ENCODE measurements at places on chromosomes 5 and 9.
A peak's percentile ranks its signal among the peaks of the same experiment; 100 is the strongest.

GRCh38 chr9:122222791-122223190 lies 6.0 kb downstream of the LHX6 start:
- no peak for DNase-seq

GRCh38 chr9:115939065-115939765 lies 214.4 kb upstream of the PAPPA start:
- DNase-seq, result peak; percentile 91

DNA sequence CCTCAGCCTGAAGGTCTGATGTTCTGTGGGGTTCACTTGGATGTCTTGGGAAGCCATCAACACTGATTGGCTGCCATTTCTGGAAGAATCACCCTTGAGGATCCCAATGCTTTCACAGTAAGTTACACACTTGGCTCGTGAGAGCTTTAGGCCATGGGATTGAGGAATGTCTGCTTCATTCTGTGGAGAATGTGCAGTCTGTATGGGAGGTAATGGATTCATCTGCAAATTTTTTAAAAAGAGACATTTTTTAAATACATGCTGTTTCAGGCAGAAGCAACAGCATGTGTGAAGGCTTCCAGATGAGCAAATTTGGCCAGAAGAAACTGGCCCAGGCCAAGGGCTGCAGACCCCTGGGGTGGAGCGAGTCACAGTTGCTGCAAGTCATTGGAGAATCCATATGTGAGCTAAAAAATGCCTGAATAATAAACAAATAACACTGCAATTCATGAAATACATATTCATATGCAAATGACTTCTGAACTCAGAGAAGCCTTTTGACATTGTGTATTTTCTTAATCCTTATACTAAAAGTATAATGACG lies 146.3 kb upstream of the RASEF start:
- DNase-seq, result no peak

DNA sequence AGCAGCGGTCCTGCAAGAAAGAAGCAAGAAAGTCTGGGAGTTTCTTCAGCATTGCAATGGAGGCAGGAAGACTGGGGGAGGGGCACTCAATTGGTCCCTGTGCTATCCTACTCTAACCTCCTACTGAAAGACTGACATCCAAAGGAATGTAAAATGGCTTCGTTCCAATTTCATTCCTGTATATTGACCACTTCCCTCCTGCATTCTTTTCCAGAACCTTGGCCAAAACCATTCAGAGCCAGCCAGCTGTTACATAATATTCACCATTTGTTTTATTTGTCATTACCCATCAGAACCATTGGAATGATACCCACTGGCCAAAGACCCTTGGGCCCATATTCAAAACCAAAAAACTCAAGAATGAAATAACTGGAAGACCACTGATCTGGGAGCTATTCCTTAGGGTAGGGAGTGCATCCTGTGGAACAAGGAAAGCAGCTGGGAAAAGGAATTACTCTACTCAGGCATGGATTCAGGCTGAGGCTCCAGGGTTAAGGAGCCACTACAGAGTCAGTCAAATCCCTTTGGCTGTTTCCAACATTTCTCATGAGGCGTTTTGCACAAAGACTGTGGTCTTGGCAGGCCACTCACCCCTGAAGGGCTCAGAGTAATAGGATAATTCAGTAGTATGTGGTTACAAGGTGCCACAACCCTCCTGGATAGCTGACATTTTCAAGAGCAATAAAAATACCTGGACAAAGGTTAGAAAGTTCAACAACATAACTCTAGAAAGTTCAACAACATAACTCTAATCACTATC lies 148.7 kb upstream of the SLC1A3 start:
- DNase-seq, result no peak

- DNase-seq, result no peak
Measured at GRCh38 chr5:126849101-126849678, 72.3 kb downstream of the LMNB1 start.

- no peak for DNase-seq
Measured at GRCh38 chr9:75385236-75385635, 296.9 kb downstream of the OSTF1 start.

- no peak for DNase-seq
Measured at GRCh38 chr9:4670591-4670990, 4.3 kb upstream of the SPATA6L start.

DNA sequence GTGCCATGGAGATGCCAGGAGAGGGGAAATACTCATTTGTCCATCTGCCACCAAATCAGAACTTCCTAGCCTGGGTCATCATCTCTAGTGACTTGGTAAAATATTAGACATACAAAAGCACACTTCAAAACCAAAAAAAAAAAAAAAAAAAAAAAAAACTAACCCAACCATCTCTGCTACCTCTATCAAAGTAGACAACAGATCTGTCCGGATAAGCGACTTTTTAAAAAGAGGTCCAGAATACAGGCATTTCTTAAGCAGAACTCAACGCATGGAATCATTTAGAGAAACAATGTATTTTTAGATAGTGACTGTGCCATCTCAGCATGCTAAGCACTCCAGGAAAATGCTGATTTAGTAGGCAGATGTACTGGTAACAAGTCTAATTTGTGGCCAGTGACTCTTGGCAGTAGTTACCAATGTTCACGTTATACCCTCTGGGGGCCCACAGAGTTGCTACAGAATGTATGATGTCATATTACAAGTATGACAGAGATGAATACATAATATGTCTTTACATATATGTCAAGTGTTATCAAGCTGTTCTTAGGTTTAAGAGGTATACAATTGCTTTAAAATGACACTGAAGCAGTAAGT lies 107.8 kb downstream of the SMIM23 start:
- peak; percentile 37 for DNase-seq

DNA sequence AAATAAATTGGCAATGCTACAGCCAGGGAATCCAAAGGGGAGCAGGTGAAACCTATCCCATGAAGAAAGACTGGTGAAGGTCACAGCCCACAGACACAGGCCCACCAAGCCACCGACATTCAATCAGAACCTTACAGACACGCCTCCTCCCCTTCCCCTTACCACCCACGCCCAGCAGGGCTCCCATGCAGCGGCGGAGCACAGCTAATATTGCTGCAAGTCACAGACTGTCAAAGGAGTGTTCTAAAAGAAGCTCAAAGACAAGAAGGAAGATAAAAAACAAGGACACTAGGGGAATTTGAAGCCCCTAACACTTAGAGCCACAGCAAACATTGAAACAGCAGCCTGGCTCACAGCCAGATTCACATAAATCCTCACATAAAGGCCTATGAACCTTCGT lies 91.2 kb downstream of the MED10 start:
- DNase-seq, result no peak

DNA sequence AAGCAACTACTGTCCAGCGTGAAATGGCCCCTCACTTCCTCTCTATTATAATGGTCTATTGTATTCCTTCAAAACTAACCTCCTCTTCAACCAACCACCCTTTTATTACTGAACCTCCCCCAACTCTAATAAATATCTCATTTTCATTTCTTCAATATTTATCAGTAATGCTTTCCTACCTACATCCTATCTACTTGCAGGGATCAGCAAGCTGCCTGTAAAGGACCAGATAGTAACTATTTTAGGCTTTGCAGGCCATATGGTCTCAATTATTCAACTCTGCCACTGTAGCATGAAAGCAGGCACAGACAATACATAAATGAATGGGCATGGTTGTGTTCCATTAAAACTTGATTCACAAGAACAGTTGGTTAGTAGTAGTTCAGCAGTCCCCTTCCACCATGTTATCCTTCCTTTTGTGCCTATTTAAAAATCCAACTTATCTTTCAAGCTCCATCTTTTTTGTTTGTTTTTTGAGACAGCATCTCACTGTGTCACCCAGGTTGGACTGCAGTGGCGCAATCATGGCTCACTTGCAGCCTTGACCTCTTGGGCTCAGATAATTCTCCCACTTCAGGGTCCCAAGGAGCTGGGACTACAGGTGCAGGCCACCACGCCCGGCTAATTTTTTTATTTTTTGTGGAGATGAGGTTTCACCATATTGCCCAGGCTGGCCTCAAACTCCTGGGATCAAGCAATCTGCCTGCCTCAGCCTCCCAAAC lies 45.8 kb downstream of the PCDHGC5 start:
- no peak for DNase-seq

GRCh38 chr5:147512659-147513379 lies 3.0 kb upstream of the DPYSL3 start:
- DNase-seq, result no peak

DNA sequence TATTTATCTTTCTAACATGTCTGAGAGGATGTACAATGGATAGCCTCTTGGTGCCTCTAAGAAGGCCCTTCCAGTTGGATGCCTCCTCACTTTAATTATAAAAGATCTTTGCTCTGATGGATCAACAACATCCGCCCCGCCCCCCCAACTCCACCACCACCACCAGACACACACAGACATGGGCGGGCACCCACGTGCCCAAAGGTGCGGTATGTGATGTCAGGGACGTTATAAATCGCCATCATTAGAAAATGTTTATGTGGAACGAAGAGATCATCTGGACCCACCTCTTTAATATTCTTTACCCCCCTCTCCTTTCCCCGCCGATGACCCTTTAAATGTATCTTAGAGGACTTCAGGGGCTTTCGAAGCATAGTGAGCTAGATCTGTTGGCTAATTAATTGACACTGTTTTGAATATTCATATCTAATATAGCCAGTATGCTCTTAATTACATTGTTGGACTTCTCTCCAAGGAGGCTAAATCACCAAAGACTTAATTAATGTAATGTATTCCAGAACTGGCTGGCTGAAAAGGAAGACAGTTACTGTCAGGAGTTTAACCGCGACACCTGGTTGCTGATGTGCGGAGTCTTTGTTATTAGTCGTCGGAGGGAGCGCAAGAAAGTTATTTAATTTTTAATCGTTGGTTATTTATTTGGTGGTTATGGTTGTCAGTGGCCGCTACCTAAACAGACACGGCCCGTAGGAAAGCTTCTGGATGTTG lies 6.1 kb upstream of the FOXB2 start:
- no peak for DNase-seq

DNA sequence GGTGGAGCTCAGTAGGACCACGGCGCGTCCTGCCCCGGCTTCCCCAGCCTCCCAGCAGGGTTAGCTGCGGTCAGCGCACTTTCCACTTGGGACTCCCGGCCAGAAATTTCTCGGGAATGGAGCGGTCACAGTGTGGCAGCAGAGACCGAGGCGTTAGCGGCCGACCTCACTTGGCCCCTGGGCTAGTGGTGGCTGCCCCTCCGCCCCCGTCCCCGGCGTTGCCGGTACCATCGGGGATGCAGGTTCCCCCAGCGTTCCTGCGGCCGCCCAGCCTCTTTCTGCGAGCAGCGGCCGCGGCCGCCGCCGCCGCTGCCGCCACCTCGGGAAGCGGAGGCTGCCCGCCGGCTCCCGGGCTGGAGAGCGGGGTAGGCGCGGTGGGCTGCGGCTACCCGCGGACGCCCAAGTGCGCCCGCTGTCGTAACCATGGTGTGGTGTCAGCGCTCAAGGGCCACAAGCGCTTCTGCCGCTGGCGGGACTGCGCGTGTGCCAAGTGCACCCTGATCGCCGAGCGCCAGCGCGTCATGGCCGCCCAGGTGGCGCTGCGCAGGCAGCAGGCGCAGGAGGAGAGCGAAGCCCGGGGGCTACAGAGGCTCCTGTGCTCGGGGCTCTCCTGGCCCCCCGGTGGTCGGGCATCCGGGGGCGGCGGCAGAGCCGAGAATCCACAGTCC lies 460 bp downstream of the DMRTA1 start:
- peak; percentile 38 for DNase-seq

DNA sequence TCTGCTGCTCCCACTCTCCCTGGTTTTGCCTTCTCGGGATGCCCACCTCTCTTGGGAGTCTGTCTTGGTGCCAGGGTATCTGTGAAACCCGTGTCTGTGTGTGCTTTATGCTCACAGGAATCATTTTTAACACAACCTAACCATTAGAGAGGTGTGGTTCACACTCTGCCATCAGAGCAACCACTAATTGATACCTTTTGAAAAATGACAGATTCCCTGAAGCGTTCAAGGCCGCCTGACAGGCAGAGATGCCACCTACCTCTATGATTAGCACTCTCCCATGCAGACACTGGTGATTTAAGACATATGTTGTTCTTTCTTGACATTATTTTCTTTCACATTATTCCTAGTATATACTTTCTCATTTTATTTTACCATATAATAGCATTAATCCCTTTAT lies 207.3 kb upstream of the SGCD start:
- no peak for DNase-seq

DNA sequence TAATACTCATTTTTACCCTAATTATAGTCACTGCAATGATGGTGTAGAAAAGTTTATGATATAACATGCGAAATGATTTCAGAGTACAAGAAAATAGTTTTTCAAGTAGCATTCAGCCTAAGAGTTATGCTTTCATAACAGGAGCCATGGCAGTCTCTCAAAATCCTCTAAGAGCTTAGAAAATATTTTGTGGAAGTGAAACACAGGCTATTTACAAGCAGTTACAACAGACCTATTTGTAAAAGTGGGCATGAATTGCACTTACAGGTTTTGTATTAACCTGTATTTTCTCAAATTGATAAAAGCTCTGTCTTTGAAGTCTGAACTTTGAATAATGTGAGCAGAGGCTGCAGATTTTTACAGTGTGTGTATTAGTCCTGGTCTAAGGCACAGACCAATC lies 523.3 kb downstream of the LRRC70 start:
- DNase-seq, result no peak

DNA sequence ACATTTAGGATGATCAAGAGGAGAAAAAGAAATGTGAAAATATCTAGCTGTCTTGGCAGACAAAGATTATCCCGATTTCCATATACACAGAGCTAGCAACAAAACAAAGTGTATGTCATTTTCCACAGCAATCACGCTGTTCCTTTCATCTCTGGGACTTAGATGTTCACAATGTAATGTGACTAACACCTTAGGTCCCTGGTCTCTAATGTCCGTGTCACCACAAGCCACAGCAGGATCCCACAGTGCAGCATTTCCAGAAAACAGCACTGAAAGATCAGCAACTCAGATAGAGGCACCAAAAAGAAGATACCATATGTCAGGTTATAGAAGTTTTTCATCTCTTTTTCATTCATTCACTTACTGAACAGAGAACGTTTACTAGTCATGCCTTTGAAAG lies 118.0 kb upstream of the TNPO1 start:
- no peak for DNase-seq

DNA sequence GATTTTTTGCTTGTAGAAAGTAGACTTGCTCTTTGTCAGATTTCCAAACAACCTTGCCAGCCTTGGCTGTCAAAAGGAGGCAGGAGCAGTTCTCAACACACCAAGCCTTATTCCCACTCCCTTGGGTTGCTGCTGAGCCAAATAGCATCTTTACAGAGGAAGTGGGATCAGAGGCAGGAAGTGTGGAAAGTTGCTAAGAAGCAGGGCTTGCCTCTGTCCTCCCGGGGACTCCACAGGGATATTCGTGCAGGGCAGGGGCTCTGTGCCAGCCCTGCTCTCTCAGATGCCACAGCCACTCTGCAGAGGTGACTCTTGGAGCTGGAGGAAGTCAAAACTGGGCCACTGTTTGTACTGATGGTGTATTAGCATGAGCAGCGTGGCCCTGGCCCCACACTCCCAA lies 24.3 kb downstream of the PTPDC1 start:
- peak; percentile 58 for DNase-seq

DNA sequence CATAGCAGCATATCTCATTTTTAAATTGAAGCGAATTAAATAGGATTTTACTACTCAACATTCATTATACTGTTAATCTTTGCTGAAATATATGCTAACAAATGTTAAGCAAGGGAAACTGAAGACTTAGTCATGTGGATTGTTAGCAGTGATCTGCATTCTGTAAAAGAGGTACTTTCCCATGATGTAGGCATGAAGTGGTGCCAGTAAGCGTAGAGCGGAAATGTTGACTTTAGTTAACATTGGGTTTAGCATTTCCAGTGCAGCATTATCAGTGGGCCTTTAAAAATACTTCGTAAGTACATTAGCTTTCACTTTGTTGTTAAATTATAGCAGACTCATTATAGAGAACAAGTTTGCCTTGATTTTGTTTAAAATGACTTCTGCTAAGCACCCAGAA lies 130.3 kb downstream of the CDC42SE2 start:
- DNase-seq, result no peak
